ENCODE measurements at places on chromosomes 7 and 10.

DNA sequence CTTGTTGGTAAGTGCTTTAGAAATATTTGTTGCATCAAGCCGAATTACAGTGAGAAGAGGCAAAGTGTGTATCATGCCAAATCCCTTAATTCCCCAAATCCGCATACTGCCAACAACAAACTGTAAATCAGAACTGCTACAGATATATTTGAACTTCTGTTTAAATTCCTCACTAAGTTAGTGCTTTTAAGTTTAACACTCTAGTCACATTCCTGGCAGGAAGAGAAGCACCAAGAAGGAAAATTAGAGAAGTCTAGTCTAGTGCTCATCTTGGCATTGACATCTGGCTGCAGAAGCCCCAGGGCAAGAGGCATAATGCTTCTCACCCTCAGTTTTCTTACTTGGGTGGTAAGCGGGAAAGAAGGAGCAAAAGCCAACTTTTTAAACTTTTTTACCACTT, 343.5 kb downstream of the GPR37 start:
- no peak for DNase-seq

GRCh38 chr7:159094023-159094740, 50.5 kb downstream of the VIPR2 start:
- no peak for DNase-seq

GRCh38 chr10:106320078-106320477, 844.4 kb downstream of the SORCS1 start:
- no peak for DNase-seq

- no peak for DNase-seq
Observed at GRCh38 chr7:134694299-134694698, 47.6 kb downstream of the BPGM start.

DNA sequence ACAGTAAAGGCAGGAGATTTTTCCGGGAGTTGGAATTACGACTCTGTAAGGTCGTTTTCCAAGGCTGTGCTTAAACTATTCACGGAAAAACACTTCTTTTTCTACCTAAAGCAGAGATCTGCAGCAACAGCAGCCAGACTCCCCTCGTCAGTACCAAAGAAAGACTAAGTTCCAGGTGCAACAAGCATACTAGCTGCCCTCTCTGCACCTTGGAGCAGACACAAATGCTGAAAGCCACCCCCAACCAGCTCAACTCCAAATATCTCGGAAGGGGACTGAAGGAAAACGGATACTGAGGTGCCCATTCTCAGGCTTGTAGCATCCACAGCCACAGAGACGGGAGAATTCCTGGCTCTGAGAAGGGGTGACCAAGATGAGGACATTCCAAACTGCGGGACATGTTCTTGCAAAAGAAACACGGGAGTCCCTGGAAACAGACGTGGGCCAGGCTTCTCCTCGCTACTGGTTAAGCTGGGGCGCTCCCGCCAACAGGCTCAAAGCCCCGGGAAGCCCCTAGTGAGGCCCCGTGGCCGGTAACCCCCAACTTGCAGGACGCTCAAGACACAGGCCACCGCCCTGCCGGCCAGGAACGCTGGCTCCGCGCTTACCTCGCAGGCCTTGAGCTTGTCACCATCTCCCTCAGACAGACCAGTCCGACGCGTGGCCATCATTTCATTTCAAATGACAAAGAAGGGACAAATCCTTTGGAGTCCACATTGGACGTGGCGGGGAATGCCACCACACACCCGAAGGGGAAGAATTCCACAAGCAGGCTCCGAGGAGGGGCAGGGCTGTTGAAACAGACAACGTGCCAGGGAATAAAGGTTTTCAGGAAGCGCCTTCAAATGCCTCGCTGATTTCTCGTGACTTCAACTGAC, 2.2 kb downstream of the ARHGAP21 start:
- no peak for DNase-seq

Measured in activated CD4-positive, alpha-beta T cell treated with anti-CD3 and anti-CD28 coated beads, Interleukin-2, amount 50 U/mL, for 16 hours (primary cell).